ENCODE measurements at places on chromosomes 5 and 9.

- no peak for DNase-seq
Measured at GRCh38 chr5:157479612-157480510, 19.8 kb downstream of the NIPAL4 start.

DNA sequence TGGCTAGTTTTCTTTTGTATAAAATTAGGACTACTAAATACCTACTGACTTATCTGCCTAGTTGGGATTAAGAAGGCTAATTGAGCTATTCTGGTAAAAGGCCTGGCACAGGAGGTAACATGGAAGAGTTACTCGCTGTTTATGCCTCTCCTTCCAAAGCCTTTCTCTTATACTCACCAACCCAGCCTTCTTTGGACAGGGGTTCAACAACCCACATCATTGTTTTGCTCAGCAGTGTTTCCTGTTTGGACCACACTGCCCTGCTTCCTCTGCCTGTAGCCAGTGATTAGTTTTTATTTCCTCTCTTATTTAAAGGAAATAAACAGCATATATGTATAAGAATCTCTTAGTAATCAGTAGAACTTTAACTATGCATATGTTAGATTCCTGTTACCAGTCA lies 85.1 kb upstream of the TLX3 start:
- no peak for DNase-seq

GRCh38 chr9:130501639-130502038 lies 56.9 kb downstream of the ASS1 start:
- DNase-seq = no peak

DNA sequence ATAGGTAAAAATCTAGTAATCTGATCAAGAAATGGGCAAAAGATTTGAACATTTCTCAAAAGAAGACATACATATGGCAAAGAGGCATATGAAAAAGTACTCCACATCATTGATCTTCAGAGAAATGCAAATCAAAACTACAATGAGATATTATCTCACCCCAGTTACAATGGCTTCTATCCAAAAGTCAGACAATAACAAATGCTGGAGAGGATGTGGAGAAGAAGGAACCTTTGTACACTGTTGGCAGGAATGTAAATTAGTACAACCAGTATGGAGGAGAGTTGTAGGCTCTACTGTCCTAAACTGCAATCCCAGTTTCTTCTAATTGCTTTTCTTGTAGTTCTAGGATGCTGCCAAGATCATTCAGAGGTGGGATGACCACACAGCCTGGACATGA lies 193.5 kb upstream of the RFX3 start:
- no peak for DNase-seq

DNA sequence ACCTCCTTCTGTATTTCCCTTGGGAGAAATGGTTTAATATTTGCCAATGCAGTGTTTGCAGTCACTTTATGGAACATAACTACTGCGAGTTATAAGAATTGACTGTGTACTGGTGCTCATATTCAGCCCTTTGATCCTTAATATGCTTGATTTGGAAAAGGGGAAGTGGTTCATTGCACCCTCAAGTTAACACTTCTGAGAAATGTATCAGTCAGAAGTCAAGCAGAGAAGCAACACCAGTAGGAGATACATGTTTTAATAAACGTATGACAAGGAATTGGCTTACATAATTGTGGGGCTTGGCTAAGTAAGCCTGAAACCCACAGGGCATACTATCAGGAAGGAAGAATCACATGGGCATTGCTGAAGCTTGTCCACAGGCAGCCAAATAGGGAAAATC lies 131.0 kb upstream of the SPRY4 start:
- DNase-seq = no peak

- DNase-seq = no peak
Measured at GRCh38 chr9:1658661-1659362, 356.3 kb upstream of the SMARCA2 start.

DNA sequence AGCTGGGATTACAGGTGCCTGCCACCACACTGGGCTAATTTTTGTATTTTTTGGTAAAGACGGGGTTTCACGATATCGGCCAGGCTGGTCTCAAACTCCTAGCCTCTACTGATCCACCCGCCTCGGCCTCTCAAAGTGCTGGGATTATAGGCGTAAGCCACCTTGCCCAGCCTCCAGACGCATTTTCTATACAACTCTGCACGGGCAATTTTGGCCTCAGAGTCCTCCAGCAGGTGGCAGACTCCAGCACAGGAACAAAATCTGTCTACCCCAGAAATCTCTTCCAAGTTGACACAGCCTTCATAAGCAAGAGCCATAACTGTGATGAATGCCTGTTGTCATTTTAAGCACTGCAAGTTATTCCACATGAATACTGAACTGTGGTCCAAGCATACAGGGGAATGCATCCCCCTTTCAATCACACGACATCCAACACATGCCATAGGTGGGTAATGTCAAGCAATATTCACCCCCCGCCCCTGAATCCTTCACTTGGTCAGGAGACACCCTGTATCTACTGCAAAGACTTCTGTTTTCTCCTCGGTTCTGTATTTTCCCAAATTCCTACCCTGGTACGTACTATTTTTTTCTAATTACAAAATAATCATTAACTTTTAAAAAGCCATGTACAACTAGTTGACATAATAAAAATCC lies 50.8 kb downstream of the ALDH7A1 start:
- no peak for DNase-seq

DNA sequence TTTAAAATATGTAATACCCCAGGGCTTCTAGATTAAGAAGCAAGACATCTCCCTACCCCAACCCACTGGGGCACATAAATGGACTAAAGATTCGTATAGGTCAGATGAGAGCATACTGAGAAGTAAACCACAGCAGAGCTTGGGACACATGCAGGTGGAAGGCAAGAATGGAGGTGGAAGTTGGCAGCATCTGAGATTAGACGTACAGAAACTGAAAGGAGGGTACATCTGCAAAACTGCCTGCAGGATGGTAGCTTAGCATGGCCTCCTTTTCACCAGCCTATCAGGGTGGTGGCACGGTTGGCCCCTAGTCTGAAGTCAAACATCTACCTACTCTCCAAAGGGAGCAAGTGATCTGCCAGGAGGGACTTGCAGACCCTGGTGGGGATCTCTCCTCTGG lies 181.8 kb downstream of the TSSK1B start:
- no peak for DNase-seq

- no peak for DNase-seq
Measured at GRCh38 chr5:172180936-172181335, 7.1 kb downstream of the STK10 start.

DNA sequence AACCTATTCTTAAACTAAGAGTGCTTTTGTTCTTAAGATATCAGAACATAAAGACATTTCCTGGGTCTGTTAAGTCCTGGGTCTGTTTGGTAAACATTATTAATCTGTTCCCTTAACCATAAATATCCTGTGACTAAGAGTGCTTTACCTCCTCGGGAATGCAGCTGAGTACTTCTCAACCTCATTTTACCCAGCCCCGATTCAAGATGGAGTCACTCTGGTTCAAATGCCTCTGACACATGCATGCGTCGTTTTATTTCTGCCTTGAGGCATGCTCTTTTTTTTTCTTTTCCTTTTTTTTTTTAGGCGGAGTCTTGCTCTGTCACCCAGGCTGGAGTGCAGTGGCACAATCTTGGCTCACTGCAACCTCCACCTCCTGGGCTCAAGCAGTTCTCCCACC lies 39.8 kb upstream of the FBXL17 start:
- DNase-seq = no peak

GRCh38 chr5:124453221-124454051 lies 293.0 kb downstream of the ZNF608 start:
- no peak for DNase-seq

GRCh38 chr9:79617395-79617794 lies 45.6 kb downstream of the TLE4 start:
- DNase-seq = peak; percentile 8

- no peak for DNase-seq
Measured at GRCh38 chr5:13771011-13771571, 173.4 kb downstream of the DNAH5 start.

GRCh38 chr5:169837686-169838085 lies 142.6 kb downstream of the INSYN2B start:
- no peak for DNase-seq

- peak; percentile 46 for DNase-seq
Measured at GRCh38 chr5:16727755-16728325, 111.0 kb upstream of the RETREG1 start.

- DNase-seq = no peak
Measured at GRCh38 chr5:34519489-34520220, 136.5 kb upstream of the RAI14 start.

DNA sequence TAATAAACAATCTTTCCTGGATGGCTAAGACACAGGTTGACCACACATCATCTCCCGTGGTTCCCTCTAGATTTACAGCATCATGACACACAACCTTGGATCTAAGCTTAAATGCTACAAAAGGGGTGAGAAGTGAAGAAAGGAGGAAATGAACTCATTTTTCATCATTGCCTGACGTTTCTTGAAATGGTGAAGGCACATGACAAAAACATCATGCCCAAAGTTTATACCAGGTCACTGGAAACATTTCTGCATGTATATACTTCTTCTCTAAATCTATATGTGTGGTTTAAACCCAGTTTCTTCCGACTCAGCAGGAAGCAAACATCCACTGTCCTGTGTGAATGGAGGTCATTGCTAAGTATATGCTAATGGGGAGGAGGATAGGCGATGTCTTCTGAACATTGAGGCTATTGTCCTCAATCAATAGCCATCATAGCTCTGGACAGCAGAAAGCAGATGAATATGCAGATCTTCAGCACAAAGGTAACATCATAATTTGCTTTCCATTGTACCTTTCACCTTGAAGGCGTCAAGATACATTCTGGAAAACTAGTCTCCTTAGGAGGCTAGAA lies 137.4 kb downstream of the MED27 start:
- DNase-seq = no peak

- no peak for DNase-seq
Measured at GRCh38 chr9:1759009-1759408, 256.1 kb upstream of the SMARCA2 start.

DNA sequence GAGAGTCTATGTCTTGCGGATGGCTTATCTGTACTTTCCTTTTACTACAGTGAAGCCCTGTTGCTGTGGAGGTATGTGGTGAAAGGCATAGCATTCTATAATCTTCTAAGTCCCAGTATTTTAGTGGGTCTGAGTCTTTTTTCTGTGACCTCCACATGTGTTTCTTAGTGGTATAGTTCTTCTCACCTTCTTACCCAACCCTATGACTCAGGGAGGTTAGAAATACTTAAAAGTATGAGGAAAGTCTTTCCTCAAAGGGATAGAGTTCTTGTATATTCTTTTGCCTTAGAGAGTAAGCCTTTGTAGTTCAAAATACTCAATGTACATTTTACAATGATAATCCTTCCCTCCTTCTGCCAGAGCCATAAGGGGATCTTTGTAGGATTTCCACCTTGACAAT lies 621.9 kb upstream of the CTNND2 start:
- no peak for DNase-seq

- no peak for DNase-seq
Measured at GRCh38 chr5:73204332-73204731, 31.3 kb downstream of the TMEM174 start.

DNA sequence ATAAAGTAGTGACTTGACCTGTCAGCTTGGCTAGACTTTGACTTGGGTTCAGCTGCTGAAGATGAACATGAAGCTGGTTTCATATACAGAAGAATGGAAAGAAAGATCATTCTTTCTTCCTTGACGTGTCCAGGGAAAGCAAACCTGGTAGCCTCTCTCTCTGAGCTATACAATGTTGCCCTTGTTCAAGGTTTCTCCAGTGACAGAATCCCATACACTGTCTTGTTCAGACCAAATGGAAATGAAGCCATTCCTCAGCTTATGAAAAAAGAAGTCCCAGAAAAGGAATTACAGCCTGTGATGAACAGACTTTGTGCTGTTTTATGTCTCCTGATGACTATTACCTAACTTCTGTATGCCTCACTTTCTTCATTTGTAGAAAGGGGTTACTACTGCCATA lies 349.8 kb upstream of the KLF4 start:
- DNase-seq = no peak

Measured in left lung (tissue), 14 donors.